ENCODE measurements at places on chromosomes 12 and 14.

DNA sequence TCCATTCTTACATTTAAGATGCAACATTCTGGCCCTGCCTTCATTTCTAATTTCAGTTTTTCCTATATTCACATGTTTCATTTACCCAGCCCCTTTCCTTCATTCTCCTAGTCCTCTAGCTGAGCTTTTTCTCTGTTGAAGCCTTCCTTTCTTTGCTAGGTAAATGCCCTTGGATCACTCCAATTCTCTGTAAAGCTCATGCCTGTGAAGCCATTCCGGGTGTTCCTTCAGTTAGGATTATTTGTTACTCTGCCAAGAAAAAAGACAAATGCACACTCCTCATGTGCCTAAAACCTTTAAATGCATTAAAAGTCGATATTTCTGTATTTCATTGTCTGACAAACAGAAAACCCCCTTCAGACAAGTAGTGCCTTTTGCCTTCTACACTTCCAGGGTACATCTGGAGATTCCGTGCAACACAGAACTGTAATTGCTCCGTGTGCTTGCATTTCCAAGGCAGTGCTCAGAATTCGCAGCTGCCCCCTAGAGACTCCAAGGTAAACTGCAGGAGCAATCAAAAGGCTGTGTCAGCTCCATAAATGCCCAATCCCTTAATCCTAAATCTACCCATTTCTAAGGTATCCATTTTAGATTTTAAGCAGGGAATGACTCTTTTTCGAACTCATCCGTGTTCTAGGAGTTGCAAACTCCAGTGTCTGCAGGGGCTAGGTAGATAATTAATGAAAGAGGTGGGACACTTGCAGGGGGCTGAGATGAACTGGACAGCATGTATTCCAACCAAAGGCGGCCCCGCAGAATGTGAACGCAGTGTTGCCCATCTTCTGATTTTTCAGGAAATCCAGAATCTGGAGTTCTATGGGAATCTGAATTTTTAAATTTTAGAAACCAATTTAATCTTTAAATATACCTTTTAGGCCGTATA, 320.2 kb downstream of the GRIN2B start:
- DNase-seq: no peak

- DNase-seq: no peak
Observed at GRCh38 chr14:104686624-104687517, 2.5 kb upstream of the INF2 start.

GRCh38 chr12:101064721-101065120, 145.3 kb downstream of the SLC5A8 start:
- DNase-seq: no peak

DNA sequence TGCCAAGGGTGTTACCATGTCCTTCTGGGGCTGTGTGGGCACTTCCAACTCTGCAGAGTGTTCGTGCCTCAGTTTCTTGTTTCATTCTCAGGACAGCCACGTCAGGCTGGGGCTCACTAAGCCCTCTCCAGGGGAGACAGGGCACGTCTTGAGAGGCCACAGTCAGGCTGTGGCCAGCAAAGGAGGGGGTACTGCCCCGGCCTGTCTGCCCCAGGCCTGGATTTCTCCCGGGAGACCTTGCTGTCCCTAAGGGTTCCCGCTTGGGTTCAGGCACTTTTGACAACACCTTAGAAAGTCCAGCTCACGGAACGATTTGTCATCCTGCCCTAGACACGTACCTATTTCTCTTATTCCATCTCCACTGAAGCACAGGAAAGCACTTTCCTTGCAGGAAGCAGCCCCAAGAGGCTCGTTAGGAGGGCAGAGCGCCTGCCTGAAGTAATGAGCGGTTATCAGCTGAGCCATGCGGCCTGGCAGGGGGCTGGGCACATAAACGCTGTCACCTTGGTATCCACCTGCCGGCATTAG, 290.4 kb upstream of the RTL1 start:
- no peak for DNase-seq

- DNase-seq: no peak
Observed at GRCh38 chr12:119292893-119293630, 41.5 kb upstream of the CCDC60 start.

DNA sequence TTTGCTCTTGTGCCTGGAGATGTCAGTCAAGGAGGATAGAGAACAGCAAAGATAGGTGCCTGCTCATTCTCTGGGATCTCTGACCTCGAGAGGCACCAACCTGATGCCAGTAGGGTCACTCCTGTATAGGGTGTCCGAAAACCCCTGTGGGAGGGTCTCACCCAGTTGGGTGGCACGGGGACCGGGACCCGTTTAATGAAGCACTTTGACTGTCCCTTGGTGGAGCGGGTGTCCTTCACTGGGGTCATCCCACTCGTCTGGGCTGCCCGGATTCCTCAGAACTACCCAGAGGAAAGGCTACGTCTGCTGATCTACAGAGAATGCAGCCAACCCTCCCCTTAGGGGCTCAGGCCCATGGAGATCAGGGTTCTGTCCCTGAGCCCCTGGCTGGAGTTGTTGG, 157.6 kb downstream of the CAPZA3 start:
- no peak for DNase-seq
